IMR-90 (cell line): ENCODE measurements at places on chromosomes 5 and 9.

DNA sequence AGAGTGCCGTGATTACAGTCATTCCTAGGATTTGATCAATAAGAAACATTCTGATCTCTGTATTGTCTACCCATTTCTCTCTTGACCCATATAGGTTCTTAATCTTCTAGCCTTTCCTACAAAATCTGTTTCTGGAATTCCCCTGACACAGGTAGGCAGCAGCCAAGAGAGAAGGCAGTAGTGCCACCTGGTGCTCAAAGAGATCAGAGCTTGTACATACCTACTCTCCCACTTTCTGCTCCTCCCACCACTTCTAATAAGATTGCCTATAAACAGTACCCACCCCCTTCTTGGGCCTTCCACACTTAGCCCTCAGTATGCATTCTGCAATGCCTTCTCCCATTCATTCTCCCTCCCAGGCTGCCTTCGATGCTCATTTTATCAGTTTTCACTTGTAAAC is 117.4 kb upstream of the RORB start:
- no peak for DNase-seq

- DNase-seq = no peak
These were observed 4.1 kb upstream of the PHYKPL start for GRCh38 chr5:178236679-178237078.

GRCh38 chr9:132853482-132853881 is 24.6 kb downstream of the AK8 start:
- no peak for DNase-seq

GRCh38 chr5:35302544-35302943 is 72.3 kb upstream of the PRLR start:
- DNase-seq = no peak

DNA sequence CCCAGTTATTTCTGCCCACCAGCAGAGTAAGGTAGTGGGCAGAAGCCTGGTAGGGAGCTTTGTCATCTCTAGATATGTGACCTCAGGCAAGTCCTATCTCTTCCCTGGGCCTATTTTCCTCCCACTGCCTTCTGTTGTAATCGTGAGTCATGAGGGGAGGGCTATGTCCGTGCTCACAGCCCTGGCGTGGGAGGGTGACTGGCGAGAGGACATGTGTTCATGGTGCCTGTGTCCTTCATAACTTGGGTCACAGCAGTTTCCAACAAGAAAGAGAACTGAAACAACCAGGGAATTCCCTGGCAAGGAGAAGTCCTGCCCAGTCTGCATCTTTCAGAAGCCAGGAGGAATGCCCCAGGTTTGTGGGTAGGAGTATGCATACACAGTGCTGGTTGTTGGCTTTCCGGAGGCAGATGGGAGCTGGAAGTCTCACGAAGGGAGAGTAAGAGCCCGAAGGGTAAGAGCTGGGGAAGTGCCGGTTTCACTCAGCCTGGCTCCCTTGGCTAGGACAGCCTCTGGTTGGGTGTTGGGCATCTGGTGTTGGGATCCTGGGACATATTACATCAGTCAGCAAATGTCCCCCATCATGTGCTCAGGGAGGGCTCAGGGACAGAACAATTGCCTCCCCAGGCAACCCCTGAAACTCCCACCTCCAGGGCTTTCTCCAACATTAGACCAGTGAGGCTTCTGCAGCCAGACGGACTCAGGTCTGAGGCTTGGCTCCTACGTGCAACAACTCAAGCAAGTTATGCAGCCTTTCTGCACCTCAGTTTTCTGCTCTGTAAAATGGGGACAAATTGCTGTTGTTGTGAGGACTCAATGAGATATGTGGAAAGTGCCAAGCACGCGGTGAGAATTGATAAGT is 4.3 kb upstream of the TIFAB start:
- peak; percentile 88 for DNase-seq

DNA sequence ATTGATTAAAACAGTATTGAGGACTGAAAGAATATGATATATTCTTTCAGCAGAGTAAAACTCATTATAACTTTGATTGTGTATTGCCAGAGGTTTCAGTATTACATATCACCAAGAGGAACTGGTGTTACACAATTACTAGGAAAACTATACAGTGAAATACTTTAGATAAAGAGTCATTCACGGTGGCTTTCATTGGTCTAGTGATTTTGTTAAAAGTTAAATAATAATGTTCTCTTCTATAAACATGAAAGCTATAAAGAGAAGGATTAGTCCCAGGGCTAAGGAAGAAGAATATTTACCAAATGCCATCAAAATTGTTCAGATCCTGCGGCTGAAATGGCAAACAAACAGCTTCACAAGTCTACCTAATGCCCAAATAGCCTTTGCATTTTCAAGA is 306.2 kb downstream of the SEMA5A start:
- peak; percentile 67 for DNase-seq

DNA sequence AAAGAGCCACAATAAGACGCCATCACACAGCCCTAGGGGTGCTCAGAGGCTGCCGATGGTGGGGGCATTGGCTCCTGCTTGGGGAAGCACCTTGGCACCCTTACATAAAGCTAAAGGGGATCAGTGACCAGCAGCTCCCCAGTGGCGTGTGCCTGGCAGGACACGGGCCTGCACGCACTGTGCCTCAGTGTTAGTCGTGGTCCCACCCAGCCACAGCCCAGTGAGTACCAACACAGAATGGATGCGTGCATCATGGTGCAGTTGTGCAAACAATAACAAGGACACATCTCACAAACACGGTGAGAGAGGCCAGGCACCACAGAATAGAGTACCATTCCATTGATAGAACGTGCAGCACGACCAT is 103.2 kb downstream of the WNK2 start:
- no peak for DNase-seq

DNA sequence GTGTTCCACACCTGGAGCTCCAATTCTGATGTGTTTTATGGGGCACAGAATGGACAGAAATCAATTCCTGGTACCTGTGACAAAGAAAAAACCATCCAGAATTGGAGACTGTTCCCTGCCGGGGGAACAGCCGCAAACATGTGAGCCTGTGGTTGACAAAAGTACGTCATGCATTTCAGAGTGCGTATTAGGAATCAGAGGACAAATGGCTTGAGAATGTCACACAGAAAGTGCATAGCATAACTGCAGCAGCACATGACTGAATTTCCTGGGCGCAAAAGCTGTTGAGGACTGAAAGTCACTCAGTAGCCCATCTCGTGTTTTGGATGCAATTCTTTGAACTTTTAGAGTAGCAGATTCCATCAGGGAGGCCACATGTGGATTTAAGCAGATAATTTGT is 85.1 kb downstream of the TRIO start:
- DNase-seq = no peak

GRCh38 chr5:180209137-180209581 is at the start of gene RASGEF1C:
Gene RASGEF1C (minus strand): TSS chr5:180209211. CDS start chr5:180138052, 71,159 bp downstream.
- DNase-seq = peak; percentile 47

DNA sequence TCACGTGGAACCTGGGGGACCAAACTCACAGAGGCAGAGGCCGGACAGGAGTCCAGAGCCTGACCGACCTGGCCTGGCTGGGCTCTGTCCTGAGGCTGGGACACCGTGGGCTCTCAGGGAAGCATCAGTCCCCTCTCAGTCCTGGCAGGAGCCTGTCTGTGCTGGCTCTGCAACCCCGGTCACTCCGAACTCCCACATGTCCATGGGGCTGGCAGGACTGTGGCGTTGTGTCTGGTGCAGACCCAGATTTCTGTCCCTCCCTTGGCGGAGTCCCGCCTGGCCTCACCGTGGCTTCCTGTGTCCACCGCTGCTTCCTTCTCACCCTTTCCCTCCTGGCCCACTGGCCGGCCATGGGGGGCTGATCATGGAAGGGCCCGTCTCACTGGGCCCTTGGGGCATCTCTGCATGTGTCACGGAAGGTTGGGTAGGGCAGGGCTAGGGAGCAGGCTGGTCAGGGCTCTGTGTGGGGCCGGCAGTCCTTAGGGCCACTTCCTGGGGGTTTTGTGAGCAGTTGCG is 68.8 kb downstream of the RXRA start:
- no peak for DNase-seq

DNA sequence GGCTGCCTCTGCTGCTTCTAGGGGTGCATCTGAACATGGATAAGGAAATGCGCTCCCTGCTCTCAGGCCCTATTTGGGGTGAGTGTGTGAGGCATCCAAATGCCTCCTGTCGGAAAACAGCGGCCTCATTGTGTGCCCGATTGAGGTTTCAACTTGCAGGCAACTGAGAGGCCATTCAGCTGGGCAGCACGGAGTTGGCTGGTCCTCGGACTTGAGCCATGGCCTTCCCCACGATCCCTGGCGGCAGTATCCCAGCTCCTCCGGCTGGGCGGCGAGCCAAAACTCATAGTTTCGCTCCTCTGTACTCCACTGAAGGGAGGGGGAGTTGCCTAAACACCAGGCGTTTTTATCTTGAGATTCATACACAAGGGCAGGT is 597.3 kb upstream of the SGCD start:
- DNase-seq = no peak

GRCh38 chr5:125346316-125346715 is 599.9 kb upstream of the ZNF608 start:
- no peak for DNase-seq

DNA sequence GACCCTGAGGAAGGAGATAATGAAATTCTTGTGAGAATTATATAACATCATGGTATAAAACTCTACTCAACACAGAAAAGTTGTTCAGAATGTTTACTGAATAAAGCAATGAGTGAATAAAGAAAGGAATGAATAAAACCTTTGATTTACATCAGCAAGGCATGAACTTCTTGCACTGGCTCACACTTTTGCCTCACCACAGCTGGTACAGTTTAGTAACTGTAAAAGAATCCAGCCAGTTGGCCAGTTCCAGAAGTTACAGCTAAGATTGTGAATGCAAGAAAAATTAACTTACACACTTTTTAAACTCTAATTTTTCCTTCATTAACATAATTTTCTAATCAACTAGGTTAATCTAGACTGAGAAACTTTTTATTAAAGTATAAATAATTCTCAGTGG is 490.9 kb downstream of the NFIB start:
- peak; percentile 30 for DNase-seq

DNA sequence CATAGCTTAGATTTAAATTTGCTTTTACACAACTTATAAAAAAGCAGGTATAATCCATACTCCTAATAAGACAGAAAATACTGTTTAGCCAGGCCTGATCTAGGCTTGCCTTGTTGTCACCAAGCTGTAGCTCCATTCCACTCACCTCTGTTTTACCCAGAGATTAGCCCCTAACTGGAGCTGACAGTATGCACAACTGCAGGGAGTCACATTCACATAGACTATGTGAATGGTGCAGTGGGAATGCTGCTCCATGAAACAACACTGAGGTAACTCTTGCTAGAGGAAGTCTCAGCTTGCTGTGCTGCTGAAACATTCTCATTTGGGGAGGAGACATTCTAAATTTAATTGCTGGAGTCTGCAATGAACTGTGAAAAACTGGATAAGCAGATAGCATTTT is 209.1 kb downstream of the TMEM232 start:
- DNase-seq = no peak

DNA sequence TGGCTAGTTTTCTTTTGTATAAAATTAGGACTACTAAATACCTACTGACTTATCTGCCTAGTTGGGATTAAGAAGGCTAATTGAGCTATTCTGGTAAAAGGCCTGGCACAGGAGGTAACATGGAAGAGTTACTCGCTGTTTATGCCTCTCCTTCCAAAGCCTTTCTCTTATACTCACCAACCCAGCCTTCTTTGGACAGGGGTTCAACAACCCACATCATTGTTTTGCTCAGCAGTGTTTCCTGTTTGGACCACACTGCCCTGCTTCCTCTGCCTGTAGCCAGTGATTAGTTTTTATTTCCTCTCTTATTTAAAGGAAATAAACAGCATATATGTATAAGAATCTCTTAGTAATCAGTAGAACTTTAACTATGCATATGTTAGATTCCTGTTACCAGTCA is 85.1 kb upstream of the TLX3 start:
- DNase-seq = no peak

DNA sequence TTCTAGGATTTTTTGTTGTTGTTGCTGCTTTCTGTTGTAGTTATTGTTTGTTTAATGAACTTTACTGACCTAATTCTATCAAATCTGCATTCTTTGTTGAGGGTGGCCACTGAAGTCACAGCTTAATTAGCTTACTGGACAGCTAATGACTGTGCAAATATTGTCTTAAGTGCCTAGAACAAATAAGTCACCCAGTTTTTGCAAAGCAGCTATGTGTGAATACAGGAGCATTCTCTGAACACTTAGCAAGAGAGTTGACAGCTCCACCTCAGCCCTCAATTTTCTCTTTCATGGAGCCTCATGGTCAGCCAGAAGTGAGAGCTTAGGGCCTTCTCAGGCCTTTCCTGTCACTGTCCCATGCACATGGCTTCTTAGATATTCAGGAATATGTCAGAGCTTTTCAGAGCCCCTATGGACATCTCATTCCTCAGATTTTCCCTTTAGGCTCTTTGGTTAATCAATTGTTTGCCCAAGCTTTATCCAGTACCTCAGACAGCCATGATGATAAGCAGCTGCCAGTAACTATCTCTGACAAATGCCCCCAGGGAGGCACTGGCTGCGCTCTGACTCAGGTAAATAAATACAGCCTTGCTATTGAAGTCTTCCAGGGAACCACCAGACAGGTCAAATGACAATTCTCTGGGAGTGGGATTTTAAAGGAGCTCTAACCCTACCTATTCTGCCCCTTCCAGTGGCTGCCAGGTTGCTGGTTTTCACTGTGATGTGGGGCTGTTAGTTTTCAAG is 241.4 kb upstream of the IL12B start:
- DNase-seq = no peak

DNA sequence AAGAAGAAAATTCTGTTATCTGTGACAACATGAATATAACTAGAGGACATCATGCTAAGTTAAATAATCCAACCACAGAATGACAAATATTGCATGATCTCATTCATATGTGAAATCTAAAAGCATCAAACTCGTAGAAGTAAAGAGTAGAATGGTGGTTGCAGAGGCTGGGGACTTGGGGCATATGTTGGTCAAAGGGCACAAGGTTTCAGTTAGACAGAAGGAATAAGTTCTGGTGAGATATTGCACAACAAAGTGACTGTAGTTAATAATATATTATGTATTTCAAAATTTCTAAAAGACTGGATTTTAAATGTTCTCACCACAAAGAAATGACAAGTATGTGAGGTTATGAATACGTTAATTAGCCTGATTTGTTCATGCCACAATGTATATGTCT is 24.8 kb downstream of the GRIA1 start:
- peak; percentile 59 for DNase-seq
